ENCODE measurements at places on chromosomes 5 and 9.

DNA sequence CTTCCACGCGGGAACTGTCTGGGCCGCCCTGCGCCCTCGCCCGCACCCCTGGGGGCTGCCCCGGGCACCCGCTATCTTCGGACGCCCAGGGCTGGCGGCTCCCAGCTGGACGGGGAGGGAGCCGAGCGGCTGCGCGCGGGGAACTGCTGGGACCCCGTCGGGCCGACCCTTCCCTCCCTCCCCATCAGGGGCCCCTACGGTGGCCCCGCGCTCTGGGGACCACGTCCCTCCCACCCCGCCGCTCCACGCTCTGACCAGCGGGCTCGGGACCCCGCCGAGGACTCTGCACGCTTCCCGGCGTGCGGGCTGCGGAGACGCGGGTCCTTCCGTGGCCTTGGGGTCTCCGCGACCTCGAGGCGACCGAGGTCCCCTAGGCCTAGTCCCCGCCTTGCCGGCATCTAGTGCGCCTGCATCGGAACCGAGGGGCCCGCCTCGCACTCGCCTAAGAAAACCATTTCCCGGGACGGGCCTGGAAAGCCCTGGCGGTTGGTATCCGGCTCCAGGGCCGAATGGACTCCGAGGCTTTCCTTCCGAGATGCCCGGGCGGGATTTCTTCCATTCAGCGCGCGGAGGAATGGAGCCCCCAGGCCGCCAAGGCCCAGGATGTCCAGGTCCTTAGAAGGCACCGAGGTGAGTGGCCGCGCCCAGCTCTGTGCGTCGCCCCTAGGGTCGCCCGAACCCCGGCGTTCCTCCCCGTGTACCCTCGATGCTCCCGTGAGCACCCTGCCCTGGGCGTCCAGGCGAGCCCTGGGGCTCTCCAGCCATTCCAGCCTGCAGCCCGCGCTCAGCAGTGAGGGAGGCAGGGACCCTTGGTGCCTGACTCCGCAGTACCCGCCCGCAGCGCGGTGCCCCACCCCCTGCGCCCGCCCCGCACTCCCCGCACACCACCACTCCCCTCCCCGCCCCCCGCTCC is 705 bp upstream of the SLC6A3 start:
- no peak for DNase-seq

DNA sequence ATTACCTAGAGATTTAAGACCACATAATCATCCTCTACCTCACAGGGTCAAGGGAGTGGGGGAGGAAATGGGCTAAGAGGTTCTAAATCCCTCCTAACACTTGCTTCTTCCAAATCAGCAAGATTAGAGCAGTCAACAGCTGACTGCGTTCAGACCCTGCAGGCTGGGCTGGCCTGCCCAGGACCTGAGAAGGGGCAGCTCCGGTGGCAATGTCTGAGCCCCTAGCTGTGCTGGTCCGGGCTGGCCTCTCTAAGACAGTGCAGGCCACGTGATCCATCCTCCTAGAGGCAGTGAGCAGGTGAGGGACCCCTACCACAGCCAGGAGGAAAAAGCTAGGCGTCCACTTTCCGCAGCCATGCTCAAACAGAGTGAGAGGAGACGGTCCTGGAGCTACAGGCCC is at the start of gene KCNV2:
TSS of gene KCNV2 (plus strand) at position 126 of the 400 bp plus-strand sequence. CDS start at position 356, 230 bp downstream.
- no peak for DNase-seq

DNA sequence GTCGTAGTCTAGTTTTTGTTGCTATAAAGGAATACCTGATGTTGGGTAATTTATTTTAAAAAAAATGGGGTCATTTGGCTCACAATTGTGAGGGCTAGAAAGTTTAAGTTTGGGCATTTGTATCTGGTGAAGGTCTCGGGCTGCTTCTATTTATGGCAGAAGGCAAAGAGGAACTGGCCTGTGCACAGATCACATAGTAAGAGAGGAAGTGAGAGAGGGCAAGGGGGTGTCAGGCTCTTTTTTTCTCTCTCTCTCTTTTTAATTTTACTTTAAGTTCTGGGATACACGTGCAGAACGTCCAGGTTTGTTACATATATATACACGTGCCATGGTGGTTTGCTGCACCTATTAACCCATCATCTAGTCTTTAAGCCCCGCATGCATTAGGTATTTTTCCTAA is 453.3 kb downstream of the DIRAS2 start:
- DNase-seq = no peak

DNA sequence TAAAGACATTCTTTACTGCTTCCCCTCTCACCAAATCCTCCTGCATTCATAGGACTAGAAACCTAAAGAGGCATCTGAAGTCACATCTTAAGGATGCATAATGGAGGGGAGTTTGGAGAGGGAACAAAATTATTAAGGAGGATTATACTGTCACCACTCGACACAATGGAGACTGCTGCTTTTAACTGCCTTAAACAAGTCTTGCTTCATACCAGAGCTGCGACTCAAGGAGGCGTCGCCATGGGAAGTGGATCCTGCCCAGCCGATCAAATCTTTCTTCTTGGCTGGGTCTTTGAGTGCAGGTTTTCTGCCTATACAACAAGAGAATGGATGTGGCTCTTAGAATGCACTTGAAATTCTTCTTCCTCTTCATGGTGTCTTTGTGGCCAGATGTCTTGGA is 66.7 kb upstream of the FOXE1 start:
- DNase-seq = no peak

- no peak for DNase-seq
Observed at GRCh38 chr9:109811876-109812275, 31.9 kb downstream of the PALM2AKAP2 start.

DNA sequence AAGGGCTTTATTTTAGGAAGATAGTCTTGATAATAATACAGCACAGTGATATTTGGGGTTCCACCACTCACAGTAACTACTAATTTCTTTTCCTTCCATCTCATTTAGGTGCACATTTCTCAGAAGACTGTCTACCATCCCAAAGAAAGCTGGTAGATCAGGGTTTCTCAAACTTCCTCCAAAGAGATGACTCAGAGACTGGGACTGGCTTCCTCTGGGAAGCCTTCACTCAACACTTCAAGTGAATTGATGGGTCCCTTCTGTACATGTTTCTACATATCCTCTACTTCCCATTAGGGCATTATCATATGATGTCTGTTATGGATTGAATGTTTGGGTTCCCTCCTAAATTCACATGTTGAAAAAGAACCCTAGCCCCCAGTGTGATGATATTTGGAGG is 138.5 kb downstream of the SPOCK1 start:
- DNase-seq = no peak

- DNase-seq = no peak
Observed at GRCh38 chr9:79362100-79363081, 209.4 kb upstream of the TLE4 start.

DNA sequence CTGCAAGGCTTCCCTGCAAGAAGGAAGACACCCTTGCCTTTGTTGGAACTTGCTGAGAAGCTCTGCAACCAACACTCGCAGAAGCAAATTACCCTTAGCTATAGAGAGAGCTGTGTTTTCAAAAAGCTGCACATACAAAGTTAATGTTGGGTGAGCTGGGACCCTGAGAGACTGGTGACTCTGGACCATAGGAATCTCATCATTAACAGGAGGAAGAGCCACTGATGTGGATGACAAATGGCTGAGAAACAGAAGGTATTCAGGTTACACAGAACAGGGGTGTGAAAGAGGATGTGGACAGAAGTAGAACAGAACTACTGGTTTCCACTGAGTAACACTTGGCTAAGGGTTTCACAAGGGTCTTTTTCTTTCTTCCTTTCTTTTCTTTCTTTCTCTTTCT is 493.5 kb downstream of the IRX1 start:
- no peak for DNase-seq

GRCh38 chr5:124980163-124980941 is 233.9 kb upstream of the ZNF608 start:
- DNase-seq = no peak
